ENCODE measurements at places on chromosomes 5 and 9.

DNA sequence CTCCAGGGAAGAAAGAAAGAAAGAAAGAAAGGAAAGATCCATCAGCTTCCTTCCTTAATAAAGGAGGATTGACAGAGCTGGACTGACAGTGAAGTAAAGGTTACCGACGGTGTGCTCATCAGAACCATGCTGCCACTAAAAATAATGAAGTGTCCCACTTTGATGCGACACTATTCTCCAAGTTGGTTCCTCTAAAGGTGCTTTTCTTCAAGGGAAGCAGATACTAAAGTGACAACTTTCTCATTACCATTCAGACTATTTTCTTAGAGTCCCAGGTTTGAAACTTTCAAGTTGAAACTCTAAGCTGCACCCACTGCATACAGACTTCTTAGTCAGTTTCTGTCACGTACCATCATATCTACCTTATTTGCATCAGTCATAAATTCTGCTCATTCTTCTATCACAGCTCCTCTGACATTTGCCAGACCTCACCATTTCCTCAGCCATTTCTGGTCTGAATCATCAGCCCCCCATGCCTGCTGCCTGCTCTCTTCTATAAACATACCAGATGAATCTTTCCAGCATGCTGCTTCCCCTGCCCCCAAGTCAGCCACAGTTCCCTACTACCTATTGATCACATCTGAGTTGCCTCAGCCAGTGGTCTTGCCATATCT, 177.6 kb downstream of the DEPDC1B start:
- no peak for DNase-seq

DNA sequence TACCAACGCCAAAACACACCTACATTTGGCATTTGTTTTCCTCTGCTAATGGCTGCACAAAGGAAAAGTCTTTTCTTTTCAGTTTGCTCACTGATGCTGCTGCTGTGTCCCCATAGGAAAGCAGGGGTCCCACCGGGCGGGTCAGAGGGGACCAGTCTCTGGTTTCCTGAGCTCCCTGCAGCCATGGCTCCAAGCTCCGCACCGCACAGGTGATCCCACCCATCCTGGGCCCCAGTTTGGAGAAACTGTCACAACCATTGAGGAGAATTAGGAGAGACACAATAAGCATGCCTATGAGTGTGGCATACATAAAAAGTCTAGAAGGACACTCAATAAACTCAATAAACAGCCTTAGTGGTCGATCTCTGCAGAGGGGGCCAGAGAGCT, 19.9 kb downstream of the MED10 start:
- no peak for DNase-seq

DNA sequence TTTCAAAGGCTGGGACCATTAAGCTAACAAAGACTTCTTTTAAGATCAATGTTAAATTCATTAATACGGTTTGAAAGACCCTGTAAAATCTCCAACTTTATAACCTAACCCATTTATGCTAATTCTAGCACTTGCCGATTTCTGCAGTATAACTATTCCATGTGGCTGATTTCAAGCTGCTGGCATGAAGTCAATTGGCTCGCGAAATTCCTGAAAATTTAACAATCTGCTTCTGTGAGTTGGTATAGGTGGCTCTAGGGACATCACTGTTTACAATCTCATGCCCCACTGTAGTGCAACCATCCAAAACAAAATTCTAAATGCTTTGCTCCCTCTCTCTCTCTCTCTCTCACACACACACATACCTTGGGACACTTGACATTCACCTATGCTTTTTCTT, 70.2 kb downstream of the LPAR1 start:
- DNase-seq = no peak

GRCh38 chr5:73666891-73667290, 40.9 kb downstream of the ARHGEF28 start:
- DNase-seq = no peak

Data from epithelial cell of esophagus (primary cell).